ENCODE measurements at places on chromosomes 5 and 9.
A peak's percentile ranks its signal among the peaks of the same experiment; 100 is the strongest.

- no peak for DNase-seq
Observed at GRCh38 chr9:12696931-12697622, 3.9 kb downstream of the TYRP1 start.

DNA sequence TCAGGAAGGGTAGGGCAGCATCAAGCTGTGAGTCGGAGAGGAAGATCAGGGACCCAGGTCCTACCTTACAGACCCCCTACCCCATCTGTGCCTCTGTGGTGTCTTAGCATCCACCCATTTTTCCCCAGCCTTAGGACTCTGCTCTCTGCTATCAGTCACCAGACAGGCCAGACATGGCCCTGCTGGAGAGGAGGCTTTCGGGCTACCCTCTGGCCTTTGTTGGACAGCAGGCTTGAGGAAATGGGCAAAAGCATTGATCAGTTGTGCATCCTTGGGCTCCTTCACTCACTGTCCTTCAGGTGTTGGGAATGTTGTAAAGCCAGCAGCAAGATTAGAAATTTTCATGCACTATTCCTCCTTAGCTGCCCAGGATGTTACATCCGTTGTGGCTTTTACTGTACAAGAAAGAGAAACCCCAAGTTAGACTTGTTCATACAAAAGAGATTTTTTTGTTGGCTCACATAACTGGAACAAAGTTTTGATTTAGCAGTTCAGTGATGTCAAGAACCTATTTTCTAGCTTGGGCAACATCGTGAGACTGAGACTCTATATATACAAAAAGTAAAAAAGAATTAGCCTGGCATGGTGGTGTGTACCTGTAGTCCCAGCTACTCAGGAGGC, 17.4 kb upstream of the TNFAIP8 start:
- DNase-seq, result no peak

DNA sequence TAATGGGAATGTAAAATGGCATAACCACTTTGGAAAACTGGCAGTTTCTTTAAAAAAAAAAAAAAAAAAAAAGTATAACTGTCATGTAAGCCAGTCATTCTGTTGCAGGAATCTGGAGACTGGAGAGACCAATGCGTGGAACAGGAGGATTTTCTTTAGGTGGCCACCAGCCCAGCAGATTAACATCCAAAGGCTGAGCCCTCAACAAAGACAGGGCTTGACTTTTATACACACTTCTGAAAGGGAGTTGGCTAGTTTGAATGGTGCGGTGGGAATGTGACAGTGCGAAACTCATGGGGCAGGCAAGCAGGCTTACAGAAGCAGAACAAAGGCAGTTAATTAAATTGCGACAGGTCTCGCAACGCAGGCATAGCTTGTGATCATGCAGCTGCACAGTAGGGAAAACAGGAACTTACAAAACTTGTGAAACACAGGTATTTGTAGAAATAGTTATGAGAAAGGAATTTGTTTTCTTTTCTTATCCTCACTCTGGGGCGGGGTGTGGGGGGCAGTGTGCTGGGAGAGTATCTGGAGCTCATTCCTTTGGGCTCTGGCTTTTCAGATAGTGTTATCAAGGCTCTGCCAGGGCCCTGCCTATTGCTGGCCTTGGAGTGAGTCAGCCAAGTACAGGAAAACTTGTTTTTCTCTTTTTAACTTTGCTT, 12.0 kb downstream of the UIMC1 start:
- DNase-seq, result peak; percentile 97

GRCh38 chr5:62306896-62307689, 1.1 kb downstream of the KIF2A start:
- no peak for DNase-seq

DNA sequence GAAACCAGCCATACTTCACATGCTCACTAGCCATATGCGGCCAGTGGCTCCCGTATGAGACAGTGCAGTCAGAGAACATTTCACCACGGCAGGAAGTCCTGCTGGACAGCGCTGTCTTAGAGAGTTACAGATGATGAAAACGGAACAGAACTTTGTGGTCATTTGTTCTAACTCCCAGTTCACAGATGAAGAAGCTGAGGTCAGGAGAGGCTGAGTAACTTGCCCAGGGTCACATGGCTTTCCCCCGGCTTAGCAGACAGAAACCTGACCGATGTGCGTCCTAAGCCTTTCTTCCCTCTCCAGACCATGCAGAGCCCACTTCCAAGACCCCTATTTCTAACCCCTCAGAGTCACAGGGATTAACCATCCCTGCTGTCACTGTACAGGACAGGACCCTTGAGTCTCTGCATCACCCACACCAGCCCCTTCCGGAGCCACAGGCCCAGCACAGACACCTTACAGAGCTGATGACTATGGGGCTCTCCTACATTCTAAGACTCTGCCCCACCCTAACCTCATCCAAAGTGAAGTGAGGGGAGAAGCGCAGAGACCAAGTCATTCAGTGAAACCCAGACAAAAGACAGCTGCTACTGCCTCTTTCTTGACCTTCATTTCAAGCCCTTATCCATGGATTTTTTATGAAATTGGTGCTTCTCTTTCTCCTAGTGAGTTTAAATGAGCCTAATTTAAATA, 86.9 kb downstream of the PTPN3 start:
- peak; percentile 8 for DNase-seq

- DNase-seq, result no peak
Observed at GRCh38 chr5:131150408-131150807, 14.6 kb downstream of the HINT1 start.

GRCh38 chr5:40791715-40792139, 6.4 kb downstream of the PRKAA1 start:
- no peak for DNase-seq

GRCh38 chr5:1502046-1502736, 21.6 kb downstream of the LPCAT1 start:
- no peak for DNase-seq

DNA sequence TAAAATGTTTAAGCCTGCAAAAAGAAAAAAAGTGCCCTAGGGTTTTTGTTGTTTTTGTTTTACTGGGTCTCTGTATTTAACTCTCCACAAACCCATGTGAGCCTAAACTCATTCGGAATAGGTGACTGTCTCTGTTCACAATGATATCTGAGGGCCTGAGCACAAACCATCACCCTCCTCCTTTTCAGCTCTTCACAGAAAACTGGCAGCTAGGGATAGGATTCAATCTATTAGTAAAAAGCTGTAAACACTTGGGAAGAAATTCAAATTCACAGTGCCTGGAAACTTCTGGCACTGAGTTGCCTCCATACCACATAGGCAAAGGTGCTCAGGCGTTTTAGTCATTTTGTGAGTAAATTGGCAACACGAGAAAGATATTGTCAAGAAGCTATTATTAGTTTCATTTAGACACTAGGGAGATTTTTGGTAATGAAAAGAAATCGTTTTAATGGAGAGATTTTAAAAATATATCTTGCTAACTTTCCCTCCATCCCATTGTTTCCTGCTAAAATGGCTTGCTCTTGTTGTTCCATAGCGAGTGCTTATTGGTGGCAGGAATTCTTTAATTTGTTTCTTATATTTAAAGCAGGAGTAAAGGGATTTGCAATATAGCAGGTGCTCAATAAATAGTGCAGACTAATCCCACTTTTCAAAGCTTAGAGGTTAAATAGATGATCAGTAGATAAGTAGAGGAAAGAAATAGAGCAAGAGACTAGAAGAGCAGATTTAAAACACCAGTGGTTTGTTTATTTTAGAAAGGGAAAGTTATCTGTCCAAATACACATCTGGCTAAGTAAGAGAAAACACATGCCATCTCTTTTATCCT, 9.7 kb downstream of the FOXD1 start:
- no peak for DNase-seq

GRCh38 chr9:91179237-91180138, 182.2 kb downstream of the AUH start:
- DNase-seq, result no peak

DNA sequence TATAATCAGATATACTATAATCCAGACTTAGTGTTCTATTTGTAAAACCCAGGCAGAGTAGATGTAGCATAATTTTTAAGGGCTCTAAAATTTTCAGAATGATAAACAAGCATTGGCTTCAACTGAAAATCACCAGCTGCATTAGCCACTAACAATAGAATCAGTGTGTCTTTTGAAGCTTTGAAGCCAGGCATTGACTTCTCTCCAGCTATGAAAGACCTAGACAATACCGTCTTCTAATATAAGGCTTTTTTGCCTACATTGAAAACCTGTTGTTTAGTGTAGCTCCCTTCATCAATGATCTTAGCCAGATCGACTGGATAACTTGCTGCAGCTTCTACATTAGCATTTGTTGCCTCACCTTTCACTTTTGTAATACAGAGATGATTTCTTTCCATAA, 1877.3 kb upstream of the ACO1 start:
- DNase-seq, result no peak

- no peak for DNase-seq
Observed at GRCh38 chr5:135333732-135334515, 65.1 kb downstream of the MACROH2A1 start.

- DNase-seq, result no peak
Observed at GRCh38 chr5:153794327-153794726, 244.4 kb downstream of the FAM114A2 start.

DNA sequence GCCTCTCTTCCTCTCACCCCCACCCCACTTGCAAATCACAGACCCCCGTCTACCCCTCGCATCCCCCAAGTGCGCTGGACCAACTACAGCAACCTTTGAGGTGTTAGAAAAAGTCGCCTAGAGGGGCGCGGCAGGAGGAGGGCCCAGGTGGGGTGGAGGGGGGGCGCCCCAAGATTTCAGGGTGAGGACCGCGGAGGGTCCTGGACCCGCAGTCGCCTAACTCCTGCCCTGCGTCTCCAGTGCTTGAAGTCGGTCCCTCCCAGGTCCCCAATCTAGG, 379 bp upstream of the EGFLAM start:
- no peak for DNase-seq

DNA sequence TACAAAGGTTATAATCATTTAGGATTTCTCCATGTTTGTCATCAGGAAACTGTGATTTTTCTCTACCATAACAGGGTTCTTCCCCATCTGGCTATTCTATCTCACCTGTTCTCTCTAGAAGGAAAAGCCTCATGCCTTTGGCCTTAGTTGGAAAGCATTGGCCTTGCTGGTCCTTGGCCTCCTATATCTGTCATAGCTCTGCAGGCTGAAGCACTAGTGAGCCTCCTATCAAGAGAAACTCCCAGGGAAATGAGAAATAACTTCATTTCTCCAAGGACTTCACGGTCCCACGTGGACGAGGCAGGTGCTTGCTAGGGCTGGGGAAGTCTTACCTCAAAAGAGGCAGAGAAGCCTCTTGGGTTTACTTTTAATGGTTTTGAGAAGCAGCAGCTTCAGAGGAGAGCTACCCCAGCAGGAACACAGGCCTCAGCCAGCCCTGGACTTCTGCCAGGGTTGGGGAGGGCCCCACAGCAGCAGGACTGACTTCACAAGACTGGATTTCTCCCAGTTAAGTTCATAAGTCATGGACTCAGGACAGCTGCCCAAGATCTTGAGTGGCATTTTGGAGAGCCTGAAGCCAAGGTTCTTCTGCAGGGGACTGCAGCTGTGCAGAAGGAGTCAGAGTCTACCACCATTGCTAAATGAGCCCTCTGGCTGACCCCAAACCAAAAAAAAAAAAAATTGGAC, 15.8 kb upstream of the PSAT1 start:
- no peak for DNase-seq

GRCh38 chr5:76475385-76475784, 72.3 kb downstream of the IQGAP2 start:
- DNase-seq, result no peak

DNA sequence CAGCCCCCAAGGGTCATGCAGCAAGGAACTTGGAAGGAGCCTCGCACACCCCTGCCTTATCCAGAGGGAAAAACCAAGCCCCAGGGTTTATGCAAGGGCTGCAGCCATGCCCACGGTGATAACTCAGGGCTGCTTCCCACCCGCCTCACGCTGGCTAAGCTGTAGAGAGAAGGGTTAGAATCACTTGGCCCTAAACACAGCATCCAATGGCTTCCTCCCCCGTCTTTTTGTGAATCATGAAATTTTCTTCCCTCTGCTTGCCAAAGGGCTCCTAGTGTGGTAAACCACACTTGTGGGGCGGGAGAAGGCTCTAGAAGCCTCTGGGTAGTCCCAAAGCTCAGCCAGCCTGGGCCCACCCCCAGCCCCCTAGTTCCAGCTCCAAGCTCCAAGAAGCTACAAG, 55.9 kb upstream of the ORM1 start:
- no peak for DNase-seq

GRCh38 chr9:136306211-136307208, 2.6 kb upstream of the CCDC187 start:
- DNase-seq, result no peak

- peak; percentile 40 for DNase-seq
Observed at GRCh38 chr5:77882670-77883257, 106.6 kb upstream of the TBCA start.

DNA sequence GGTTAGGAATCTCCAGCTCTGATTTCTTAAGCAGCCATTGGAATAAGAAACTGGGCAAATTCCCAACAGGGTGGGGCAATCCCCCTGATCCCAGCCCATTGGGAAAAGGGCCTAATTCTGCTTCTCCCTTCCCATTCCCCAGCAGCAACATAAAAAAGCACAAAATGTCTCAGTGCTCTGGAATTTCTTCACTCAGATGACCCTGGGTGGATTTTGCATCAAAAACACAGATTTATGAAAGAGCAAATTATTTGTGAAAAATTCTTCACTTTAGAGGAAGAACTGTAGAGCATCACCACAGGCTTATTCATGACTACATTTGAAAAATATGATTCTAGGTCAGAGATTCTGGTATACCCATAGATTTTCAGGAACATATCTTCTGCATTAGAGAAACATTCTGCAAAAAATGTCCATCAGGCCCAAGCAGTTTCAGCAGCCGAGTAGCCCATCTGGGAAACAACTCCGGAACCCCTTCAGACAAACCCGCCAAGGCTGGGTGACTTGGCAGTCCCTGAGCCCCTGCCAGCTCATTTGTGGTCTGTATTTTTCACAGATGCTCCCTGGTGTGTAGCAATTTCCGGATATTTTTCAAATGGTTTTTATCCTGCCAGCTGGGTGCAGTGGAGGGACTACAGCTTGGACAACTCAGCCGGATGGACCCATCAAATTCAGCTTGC, 102.1 kb upstream of the RANBP3L start:
- DNase-seq, result peak; percentile 76

DNA sequence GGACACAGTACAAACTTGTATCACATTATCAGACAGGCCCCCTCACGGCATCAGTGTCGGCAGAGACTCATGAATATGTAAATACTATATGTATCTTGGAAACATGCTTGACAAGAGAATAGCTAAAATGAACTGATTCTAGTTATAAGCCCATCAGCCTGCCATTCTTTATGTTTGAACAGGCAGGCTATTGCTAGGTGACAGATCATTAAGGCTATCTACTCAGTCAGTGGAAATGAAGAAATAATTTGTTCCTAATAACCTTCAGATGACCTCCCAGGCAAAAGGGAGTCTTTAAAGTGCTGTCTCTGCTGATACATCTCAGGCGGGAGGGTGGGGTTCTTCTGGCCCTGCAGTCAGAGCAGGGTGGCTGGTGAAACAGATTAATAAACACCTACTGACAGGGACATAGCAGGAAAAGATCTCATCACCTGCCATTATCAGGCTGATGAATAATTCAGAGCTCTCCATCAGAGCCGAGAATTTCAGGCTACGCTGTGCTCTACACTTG, 394.2 kb downstream of the RASEF start:
- no peak for DNase-seq

DNA sequence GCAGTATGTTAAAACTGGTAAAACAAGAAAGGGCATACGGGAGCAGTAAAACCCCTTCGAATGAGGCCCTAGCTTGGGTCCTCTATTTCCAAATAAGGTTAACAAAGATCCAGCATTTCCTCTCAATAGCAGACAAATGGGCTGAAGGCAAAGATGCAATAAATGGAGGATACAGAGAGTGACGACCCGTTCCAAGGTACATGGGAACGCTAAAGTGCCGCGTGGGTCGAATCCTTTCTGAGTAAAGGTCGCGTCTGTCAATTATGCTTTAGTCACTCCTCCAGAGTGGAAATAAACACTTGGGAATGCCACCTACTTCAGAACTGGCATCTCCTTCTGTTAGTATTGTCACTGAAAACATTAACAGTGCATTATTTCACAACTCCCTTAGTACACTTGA, 24.7 kb downstream of the ARL15 start:
- DNase-seq, result no peak

All from AML-193 (cell line).